Stimulated activated naive CD4-positive, alpha-beta T cell treated with Interleukin-2 at 50 U/mL for 16 hours (primary cell): ENCODE measurements at places on chromosomes 2 and 18.

DNA sequence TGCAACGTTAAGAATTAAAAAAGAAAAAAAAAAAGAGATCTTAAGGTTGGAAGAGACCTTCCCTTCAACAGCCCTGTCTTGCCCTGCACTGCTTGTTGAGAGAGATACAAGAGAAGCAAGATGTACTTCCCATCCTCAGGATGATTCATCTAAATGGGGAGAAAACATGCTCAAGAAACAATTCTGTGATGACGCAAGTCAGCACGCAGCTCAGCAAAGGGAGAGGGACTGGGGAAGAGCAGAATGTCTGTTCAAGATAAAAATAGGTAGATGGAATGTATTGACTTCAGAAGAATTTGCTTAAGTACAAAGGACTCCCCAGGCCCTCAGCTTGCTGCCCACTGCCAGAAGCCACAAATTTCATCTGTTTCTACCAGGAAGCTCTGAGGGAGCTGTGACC lies 198.2 kb upstream of the SPRED2 start:
- no peak for DNase-seq

DNA sequence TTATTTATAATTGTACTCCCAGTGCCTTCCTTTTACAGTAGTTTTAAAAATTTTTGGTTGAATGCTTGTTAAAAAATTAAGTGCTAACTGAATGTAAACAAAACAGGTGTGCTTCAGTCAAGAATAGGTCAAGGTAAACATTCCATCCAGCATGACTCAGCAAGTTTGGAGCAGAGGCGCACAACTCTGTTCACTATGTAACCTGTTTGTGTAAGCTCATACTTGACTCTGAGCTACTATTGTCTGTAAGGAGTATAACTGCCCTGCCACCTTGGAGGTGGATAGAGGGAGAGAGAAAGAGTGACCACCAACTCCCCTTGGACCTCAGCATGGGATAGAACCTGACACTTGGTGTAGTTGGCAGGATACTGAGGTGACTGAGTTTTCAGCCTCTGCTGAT lies 207.4 kb upstream of the SYT4 start:
- DNase-seq = no peak

DNA sequence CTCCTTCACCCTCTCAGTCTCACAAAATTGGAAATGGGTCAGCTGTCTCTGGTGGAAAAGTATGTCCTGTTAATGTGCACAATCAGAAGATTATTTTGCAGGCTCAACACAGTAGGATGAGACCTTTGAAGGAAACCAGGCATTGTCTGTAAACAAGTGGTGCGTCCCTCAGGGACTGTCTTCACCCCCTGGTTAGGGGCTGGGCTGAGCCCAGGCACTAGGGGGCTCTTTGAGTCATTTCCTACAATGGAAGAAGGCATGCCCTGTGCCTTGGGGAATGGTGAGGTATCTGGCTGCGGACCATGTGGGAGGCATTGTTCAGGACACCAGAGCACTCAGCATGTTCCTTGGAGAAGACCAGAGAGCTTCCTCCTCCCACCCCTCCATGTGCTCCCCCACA lies 26.8 kb downstream of the PKDCC start:
- DNase-seq = no peak

GRCh38 chr2:241739651-241740050 lies 5.2 kb downstream of the D2HGDH start:
- DNase-seq = peak; percentile 58

DNA sequence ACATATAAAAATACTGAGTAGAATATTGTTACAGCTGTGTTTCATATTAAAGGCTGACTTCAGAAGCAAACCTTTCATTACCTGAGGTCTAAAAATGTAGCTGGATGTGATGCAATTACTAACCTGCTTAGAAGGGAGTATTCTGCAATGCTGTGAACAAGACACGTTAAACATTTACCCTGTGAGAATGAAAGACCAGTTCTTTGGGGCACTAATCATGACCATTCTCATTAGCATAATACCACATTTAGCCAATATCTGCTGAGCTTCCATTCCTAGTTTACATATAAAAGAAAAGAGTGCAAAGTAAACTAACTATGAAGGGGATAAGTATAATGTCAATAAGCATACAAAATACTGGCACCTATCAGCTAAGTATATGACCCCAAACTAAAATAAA lies 784.0 kb upstream of the KLHL29 start:
- DNase-seq = no peak

GRCh38 chr2:142693171-142693950 lies 184.1 kb upstream of the KYNU start:
- DNase-seq = no peak

DNA sequence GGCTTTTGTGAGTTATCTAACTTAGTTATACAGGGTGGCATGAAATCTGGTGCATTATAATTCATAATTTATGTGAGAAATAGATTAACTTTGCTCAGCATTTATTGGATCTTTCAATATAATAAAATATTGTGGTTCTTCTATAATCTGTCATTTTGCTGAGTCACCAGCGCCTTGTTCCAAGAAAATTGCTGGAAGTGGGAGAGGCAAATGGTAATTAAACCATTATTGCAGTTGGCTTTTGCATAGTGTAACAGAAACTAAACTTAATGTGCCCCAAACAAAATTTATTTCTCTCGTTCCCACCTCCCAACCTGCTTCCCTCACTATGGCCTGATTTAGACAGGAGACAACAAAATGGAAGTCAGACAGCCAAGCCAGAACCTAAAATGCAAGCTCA lies 146.3 kb downstream of the GALR1 start:
- no peak for DNase-seq

- DNase-seq = no peak
Measured at GRCh38 chr2:54995553-54995952, 54.7 kb downstream of the RTN4 start.

- no peak for DNase-seq
Measured at GRCh38 chr2:48459921-48460320, 70.0 kb upstream of the STON1 start.
